Fibroblast of gingiva (primary cell): ENCODE measurements at places on chromosomes 13 and 19.
A peak's percentile ranks its signal among the peaks of the same experiment; 100 is the strongest.

GRCh38 chr19:3370214-3370720, 3.9 kb downstream of the NFIC start:
- DNase-seq: no peak

DNA sequence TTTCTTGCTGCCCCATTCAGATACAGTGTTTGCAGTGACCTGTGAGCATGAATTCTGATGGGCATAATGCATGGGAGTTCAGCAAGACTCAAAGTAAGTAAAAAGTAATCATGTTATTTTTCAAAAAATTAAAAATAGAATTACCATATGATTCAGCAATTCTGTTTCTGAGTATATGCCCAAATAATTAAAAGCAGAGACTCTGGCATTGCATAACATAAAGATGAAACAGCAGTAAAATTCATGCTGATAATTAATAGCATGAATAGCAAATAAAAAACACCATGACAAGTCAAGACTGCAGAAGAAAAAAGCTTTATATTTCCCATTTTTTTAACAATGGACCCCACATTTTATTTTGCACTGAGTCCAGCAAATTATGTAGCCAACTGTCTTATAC, 21.3 kb downstream of the RNF6 start:
- peak; percentile 56 for DNase-seq

GRCh38 chr13:74870865-74871264, 611.1 kb downstream of the TBC1D4 start:
- DNase-seq: no peak

DNA sequence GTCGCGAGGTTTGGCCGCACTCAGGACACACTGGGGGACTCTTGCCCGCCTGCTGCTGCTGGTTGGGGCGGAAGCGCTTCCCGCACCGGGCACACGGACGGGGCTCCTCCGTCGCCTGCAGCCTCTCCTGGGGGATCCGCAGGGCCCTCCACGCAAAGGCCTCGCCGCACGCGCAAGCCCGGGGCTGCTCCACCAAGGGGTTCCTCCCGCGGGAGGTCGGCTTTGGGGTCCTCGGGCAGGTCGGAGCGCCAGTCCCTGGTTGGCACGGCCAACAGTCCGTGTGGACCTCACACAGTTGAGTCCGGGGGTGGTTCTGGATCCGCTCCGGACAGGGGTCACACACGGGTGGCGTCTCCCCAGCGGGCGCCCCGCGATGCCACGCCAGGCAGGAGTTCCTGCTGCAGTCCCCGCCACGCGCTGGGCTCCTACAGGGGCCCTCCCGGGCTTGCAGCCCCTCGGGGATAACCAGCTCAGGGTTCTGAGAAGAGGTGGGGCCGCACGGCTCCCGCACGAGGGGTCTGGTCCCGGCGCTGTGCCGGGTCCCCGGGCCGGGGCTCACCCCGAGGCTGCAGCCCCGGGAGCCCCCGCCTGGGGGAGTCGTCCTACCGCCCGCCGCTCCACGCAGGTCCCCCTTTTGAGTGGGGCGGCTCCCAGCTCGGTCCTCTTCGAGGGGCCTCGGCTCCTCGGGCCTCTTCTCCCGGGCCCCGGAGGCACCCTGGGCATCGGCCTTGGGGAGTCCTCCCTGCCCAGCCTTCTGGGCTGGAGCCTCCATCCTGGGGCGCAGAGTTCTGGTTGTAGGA, 6.2 kb upstream of the ZNF497 start:
- DNase-seq: no peak
